Activated naive CD4-positive, alpha-beta T cell treated with anti-CD3 and anti-CD28 coated beads, Interleukin-2, amount 10 ng/mL, durations not matched to agents 7 days and 5 days (primary cell): ENCODE measurements at places on chromosomes 12 and 14.

- DNase-seq, result no peak
These were observed 177.3 kb downstream of the SLC15A5 start for GRCh38 chr12:16100206-16100605.

- peak; percentile 75 for DNase-seq
These were observed at the start of gene CABP1 for GRCh38 chr12:120639771-120640721. TSS of gene CABP1 (plus strand) at chr12:120640626. CDS start at chr12:120640686, 60 bp downstream.

DNA sequence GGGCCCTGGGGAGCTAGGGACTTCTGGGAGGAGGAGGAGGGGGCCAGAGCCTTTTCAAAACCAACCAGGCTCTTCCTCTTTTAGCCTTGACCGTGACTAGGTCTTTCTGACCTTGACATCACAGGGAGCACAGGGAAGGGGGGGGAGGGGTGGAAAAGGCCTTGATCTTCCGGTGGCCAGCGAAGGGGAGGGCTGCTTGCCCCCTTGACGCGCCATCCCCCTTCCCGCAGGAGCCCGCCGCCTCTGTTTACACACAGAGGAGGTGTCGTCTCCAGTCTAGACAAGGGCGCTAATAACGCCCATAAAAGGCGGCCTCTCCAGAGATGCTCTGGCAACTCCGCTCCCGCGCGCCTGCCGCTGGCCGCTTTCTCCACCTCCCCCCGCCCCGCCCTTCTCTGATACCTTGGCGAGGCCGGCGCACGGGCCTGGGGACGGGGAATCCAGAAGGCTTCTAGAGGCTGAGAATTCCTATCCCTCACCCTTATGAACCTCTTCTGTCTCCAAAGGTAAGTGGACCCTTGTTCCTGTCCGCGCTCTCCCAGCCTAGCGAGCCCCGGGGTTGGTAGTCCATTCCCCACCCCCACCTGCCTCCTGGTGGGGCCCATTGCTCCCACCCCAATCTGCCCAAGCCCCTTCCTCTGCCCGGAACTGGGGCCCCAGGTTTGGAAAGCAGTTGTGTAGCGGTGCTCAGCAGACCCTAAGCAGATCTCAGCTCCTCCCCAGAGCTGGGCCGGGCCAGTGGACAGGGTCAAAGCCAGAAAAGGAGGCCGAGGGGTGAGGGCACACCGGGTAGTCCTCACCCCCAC, 4.9 kb upstream of the HOXC12 start:
- no peak for DNase-seq

DNA sequence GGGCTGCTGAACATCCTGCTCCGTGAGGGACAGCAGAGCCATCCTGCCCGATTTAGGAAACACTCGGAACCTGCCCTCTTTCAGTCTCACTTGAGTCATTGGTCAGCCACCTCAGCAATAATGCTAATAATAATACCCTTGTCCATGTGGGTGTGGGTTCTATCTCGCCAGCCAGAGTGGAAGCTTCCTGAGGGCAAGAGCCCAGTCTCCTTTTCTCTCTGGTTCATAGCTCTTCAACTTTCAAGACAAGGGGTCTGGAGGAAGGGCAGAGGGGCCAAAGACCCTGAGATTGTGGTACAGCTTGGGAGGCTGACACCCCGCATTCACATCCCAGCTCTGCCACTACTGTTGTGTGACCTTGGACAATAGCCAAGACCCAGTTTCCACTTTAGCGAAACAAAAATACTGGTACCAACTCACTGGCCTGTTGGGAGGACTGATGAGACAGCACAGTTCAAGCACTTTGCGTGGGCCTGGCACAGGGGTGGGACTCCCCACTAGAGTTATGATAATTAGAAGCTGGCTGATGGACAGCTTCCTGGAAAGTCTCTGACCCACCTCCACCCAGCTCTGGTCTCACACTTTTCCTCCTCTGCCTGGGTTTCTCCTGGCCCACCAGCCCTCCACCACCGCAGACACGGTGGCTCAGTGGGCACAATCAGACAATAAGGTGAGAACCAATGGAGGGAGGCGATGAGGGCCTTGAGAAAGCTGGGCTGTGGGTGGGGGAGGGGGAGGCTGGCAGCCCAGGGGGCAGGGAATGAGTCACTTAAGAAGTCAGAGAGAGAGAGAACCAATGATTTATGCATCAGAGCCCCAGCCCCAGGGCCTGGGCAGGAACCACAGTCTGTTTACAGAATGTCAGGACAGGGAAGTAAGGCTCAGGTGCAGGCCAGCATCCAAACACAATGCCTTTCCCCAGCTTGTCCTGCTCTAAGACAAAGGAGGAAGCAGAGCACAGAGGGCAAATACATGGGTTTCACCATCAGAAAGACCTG, 9.6 kb downstream of the FAIM2 start:
- DNase-seq, result no peak

DNA sequence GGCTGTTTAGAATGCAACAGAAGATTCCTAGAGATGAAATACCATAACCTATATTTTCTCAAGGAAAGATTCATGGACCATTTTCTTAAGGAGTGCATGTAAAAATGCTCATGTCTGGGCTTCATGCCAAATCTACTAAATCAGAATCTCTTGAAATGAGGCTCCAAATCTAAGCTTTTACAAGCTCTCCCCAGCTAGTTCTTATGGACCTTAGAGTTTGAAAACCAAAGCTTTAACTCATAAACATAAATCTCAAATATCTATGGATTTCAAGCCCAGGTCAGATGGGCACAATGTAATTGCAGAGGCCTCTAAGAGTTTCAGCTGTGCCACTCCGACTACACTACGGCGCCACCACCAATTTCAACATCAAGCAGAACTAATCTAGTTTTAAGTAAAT, 117.3 kb upstream of the CAND1 start:
- no peak for DNase-seq

DNA sequence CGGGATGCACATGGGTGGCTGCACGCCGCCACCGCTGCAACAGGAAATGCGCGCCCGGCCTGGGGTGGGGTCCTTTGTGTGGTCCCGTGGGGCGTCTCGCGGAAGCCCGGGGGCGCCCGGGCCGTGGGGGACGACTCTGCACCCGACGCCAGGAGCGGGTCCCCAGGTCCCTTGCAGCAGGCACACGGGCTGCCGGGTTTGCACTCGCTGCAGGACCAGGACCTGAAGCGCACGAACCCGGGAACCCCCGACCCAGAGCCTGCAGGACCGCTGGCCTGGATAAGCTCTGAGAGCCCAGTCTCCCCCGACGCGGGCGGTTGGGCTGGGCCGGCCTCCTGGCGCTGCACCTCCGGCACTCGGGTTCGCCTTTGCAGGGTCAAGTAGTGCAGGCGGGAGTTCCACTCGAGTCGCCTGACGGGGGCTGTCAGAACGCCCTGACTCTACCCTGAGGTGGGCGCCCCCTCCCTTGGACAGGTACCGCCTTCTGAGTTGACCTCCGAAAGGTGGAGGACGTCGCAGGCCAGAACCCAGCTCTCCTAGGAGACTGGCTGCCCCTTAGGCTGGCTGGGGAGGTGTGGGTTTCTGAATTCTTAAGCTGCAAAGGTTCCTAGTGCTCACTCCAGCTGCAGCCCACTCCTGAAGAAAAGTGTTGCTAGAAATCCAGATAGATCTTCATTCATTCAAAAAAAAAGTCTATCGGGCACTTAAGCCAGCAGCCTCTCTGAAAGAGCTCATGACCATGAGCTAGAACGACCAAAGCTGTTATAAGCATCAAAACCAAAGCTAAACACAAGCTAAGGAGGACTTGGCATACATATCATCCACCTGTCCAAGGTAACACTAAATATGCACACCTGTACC, 68.0 kb downstream of the RNF34 start:
- no peak for DNase-seq

- DNase-seq, result no peak
These were observed 327.5 kb upstream of the RTL1 start for GRCh38 chr14:101230851-101231550.

DNA sequence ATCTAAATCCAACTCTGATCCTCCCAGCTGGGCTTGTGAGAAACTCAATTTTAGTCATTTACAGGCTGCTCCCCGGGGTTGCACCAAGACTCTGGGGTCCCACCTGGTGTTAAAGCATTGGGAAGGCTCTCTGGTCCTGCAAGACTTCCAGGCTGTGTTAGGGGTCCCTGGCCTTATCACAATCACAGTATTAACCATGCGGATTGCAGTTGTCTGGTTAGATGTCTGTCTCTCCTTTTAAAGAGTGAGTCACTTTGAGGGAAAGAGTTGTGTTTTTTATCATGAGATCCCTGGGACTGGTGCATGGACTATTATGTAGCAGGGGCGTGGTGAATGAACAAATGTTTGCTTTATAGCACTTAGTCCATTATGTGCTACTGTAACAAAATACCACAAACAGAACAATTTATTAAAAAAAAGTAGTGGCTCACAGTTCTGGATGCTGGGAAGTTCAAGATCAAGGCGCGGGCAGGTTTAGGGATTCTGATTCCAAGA, 531.4 kb downstream of the FUT8 start:
- no peak for DNase-seq
